ENCODE measurements at places on chromosomes 3 and 15.

DNA sequence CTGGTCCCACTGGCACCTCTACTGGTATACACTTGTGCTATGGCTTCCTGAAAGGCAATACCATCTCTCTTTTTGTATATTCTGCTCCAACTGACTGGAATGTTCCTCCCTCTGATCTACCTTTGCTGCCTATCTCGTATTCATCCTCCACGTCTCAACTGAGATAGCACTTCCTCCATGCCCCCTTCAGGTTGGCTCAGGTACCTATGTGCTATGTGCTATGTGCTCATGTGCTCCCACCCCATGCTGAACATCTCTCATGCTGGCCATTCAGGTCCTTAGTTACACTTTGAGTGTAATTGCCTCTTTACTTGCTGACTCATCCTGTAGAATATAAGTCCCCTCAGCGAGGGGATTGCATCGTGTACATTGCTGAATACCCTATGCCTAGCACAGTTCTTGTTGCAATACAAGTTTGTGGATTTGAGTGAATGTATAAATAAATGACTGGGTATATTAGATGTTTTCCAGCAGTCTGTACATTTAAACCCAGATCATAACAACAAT lies 156.9 kb downstream of the SOX2 start:
- DNase-seq, result no peak

GRCh38 chr3:162328649-162329048 lies 832.0 kb downstream of the OTOL1 start:
- no peak for DNase-seq

GRCh38 chr3:38493031-38493430 lies 3.1 kb upstream of the EXOG start:
- DNase-seq, result no peak

- no peak for DNase-seq
Measured at GRCh38 chr3:17077606-17078005, 192.9 kb downstream of the PLCL2 start.

DNA sequence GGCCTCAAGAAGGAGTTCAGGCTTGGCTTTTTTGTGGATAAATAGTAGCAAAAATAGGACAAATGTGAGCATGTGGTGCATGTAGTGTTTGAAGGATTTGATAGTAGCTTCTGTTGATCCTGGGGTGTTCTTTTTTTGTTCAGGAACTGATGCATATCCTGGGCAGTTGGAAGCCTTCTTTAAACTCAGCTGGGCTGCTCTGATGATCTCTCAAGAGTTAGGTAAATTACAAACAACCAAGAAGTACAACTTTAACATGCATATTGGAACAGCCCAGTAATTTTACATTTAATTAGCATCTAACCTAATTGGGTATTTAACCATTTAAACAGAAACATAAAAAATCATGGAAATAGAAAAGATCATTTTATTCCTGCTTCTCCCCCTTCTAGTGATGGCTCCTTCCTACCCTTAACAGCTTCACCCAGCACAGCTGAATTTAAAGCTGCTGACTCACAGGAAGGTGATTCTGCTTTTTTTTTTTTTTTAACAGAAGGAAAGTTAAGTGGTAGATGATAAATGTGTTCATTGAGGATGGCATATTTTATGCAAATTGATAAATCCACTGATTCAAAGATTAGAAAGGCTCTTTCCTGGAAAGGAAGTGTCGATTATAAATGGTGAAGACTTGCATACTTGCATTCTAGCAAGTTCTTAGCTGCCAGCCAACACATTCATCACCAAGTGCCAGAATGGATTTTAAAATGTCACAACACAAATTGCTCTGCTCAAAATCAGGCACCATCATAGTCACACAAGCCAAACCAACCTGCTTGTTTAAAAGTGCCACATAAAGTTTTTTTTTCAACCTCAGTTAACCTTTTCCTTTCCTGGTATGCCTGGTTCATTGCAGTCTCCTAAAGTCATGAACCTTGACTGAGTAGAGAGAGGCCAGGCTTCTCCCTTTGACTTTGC lies 20.0 kb downstream of the SLC35G2 start:
- DNase-seq, result no peak

- DNase-seq, result no peak
Measured at GRCh38 chr15:25250011-25250596, 188.7 kb downstream of the UBE3A start.

DNA sequence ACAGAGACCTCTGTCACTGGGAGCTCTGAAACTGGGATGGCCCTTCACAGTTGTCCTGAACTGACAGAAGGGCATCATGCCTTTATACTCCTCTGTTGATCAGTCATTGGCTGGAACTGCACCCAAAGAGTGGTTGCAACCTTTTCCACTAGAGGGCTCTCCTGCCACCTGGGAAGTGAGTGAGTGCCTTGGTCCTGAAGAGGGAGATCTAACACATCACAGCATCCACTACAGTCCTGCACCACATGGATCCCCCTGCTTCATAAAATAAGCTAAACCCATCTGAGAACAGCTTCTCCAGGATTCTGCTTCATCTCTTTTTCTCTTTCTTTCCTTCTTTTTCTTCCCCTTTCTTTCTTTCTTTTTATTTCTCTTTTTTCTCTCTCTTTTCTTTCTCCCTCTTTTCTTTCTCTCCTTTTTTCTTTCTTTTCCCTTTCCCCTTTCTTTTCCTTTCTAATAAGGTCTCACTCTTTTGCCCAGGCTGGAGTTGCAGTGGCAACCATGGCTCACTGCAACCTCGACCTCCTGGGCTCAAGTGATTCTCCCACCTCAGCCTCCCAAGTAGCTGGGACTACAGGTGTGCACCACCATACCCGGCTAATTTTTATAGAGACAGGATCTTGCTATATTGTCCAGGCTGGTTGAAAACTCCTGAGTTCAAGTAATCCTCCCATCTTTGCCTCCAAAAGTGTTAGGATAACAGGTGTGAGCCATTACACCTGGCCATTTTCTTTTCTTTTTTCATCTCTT lies 42.8 kb upstream of the RAF1 start:
- DNase-seq, result no peak

- no peak for DNase-seq
Measured at GRCh38 chr3:77296527-77296926, 256.6 kb downstream of the ROBO2 start.

- no peak for DNase-seq
Measured at GRCh38 chr15:38190501-38190900, 62.1 kb upstream of the SPRED1 start.

- DNase-seq, result no peak
Measured at GRCh38 chr3:32373844-32374243, 17.8 kb upstream of the CMTM7 start.

DNA sequence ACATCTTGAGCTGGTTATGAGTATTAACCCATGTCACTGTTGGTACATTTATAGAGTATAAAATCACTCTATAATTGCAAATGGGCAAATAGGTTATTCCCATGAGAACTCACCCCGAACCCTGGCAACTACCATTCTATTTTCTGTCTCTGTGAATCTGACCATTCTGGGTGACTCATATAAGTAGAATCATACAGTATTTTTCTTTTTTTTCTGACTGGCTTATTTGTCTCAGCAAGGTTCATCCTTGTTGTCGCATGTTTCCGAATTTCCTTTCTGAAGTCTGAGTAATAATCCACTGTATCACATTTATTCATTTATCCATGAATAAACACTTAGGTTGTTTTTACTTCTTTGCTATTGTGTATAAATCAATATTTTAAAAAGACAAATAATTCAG lies 59.9 kb upstream of the CHRM5 start:
- no peak for DNase-seq

- DNase-seq, result no peak
Measured at GRCh38 chr3:45958321-45958791, 15.1 kb downstream of the CXCR6 start.

DNA sequence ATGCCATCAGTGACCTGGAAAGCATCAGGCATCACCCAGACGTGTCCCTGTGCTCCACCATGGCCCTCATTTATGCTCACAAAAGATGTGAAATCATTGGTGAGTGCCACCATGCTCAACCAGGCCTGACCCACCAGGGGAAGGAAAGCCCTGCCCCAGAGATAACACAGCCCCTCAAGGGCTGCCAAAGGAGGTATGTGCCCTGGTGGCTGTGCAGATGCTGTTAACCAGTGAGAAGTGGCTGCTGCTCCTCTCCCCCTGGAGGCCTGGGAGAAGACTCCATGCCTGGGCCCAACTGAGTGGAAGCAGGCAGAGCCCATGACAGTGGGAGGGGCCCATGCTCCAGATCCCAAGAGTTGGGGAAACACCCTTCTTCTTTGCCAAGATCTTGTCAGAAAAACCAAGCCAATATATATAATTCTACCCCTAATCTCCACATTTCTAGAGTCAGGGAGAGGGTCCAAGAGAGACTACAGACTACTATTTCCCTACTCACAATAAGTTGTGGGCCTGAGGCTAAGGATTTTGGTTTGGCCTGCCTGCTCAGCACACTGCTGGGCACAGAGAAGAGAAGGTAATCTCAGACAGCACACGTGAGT lies 2.7 kb downstream of the TTC21A start:
- no peak for DNase-seq

DNA sequence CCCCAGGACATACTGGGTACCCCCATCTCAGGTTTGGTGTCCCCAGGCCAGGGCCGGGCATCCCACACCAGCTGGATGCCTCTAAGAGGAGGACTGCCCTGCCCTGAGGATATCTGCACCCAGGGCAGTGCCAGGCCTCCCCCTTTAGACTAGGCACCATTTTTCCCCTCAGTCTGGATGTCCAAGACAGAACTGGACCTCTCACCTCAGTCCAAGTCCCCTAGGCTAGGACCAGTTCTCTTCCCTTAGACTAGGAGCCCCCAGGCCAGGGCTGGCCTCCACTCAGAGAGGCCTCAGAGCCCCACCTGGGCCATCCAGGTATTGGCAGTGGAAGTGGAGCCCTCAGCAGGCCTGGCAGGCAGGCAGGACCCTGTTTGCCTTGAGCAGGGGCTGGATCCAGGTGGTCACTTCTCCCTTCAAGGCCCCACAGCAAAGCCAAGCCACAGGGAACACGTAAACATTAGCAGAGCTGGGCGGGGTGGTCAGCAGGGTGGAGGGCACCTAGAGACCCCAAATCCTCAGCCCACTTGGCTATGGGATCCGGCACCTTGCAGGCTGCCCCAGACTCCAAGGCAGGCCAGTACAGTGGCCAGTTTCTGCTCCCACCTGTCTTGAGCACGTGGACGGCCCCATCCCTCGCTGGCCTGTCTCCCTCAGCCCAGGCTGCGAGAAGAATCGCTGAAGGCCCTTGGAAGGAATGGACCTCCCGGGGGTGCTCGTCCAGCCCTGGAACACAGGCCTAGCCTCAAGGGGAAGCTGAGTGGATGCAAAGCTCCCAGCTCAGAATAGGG lies 28.3 kb downstream of the PTH1R start:
- DNase-seq, result peak; percentile 50
